Amygdala (tissue), 56 donors: ENCODE measurements at places on chromosomes 5 and 9.

- no peak for DNase-seq
Observed at GRCh38 chr5:33701251-33701650, 190.5 kb downstream of the ADAMTS12 start.

- no peak for DNase-seq
Observed at GRCh38 chr5:159049844-159050315, 49.8 kb downstream of the EBF1 start.

DNA sequence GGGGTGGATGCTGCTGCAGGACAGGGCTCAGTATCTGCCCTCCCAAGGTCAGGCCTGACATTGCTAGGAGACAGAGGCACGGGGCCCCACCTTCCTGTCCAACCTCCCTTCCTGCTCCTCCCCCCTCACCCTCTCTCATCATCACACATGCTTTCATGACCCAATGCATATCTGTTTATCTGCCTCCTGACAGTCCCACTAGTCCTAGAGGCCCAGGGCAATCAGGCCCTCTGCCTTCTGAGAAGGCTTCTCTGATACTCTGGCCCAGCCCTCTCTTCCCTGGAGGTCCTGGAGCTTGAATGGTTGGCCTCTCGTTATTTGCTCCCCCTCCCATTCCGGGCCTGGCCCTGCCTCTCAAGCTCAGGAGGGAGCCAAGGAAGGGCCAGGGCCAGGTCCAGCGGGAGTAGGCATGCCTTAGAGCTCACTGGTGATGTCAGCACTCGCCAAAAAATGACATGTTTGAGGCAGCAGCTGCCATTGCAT is 90.6 kb upstream of the SAP30L start:
- no peak for DNase-seq

DNA sequence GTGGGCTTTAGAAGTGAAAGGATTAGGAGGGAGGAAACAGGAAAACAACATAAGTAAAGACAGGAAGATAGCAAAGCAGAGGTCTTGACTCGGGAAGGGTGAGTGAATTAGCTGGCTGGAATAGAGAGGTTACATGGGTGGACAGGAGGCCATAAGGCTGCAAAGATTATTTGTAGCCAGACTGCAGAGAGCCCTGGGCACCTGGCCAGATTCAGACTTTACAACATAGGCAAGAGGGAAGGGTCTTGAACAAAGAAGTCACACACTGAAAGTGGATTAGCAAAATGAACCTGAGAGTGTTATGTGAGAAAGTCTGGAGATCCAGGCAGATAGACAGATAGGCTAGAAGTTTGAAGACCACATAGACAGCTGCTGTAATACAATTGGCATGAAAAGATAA is 29.7 kb upstream of the CER1 start:
- DNase-seq, result no peak
